Activated naive CD4-positive, alpha-beta T cell treated with anti-CD3 and anti-CD28 coated beads, Interleukin-2, amount 10 ng/mL, durations not matched to agents 5 hours and 36 hours (primary cell): ENCODE measurements at places on chromosomes 13 and 19. TPM values are rescaled to one million over a fixed set of nuclear protein-coding genes. Genes with fewer than 3 reads are reported as not detected.

Gene TPP2
- total RNA-seq = 105 TPM

Gene IRGC
- not detected for total RNA-seq

Gene ADAT3
- 12.5 TPM for total RNA-seq

Gene KCNN4
- 30.4 TPM for total RNA-seq

Gene TMC4
- 3.1 TPM for total RNA-seq

Gene HNRNPL
- 450 TPM for total RNA-seq

Gene NACC1
- total RNA-seq = 50.2 TPM

Gene MCEMP1
- not detected for total RNA-seq

Gene CYP4F3
- 0.03 TPM for total RNA-seq

Gene CGB5
- not detected for total RNA-seq

Gene GPR183
- total RNA-seq = 14.2 TPM

Gene CEACAM8
- total RNA-seq = not detected

Gene RPL18A
- 3,229 TPM for total RNA-seq

Gene OR4F17
- not detected for total RNA-seq

Gene TMEM272
- total RNA-seq = 4.2 TPM

Gene PCDH20
- not detected for total RNA-seq

Gene GGN
- total RNA-seq = 0.12 TPM

Gene KLK15
- not detected for total RNA-seq

Gene FFAR2
- not detected for total RNA-seq

Gene NLRP7
- not detected for total RNA-seq

Gene SYT5
- not detected for total RNA-seq

Gene NCAN
- not detected for total RNA-seq

Gene S1PR4
- 224 TPM for total RNA-seq

Gene C19orf44
- 3.2 TPM for total RNA-seq

Gene CEACAM16
- total RNA-seq = not detected

Gene NOVA2
- 0.18 TPM for total RNA-seq

Gene C5AR2
- total RNA-seq = 0.84 TPM

Gene FRY
- total RNA-seq = 6.4 TPM

Gene EDDM13
- total RNA-seq = 2.5 TPM

Gene GPR180
- total RNA-seq = 5.7 TPM

Gene LACC1
- 1.4 TPM for total RNA-seq

Gene F2RL3
- 0.23 TPM for total RNA-seq

Gene FFAR1
- not detected for total RNA-seq
